SHP77 treated with DMSO at 0.1 percent for 48 hours (cell line): ENCODE measurements at places on chromosomes 16 and 17.

- DNase-seq, result no peak
Measured at GRCh38 chr16:29850998-29851397, 12.0 kb downstream of the CDIPT start.

GRCh38 chr17:82013772-82014321 lies 8.8 kb downstream of the CENPX start:
- DNase-seq, result no peak

DNA sequence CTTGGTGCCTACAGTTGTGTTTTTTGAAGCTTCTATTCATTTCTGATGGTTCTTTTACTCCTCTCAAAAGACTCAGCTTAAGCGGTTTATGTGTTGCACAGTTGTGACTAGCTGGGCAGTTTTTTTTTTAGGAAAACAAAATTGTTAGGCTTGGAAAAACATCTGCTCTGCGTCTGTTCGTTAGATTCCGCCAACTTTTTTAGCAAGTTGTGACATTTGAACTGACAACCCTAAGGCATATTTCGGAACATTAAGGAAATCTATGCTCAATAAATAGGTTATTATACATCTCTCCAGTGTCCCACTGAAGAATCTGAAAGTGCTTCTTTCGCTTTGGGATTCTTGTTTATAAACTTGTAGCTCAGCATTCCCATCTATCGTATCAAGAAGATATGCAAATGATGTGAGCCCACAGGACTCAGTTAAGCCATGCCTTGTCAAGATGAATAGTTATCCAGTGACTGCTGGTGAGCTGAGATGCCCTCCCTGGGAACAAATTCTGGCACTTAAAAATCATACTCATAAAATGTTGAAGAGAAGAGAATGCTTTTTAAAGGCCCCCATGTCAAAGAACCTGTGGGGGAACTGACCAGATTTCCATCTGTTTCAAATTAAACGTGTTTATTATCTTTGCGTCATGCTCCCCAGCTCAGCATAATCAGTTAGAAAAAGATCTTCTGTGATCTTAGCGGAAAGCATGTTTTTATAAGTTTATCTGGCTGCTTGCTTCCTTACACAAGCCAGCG lies 109.0 kb upstream of the FAM20A start:
- no peak for DNase-seq

DNA sequence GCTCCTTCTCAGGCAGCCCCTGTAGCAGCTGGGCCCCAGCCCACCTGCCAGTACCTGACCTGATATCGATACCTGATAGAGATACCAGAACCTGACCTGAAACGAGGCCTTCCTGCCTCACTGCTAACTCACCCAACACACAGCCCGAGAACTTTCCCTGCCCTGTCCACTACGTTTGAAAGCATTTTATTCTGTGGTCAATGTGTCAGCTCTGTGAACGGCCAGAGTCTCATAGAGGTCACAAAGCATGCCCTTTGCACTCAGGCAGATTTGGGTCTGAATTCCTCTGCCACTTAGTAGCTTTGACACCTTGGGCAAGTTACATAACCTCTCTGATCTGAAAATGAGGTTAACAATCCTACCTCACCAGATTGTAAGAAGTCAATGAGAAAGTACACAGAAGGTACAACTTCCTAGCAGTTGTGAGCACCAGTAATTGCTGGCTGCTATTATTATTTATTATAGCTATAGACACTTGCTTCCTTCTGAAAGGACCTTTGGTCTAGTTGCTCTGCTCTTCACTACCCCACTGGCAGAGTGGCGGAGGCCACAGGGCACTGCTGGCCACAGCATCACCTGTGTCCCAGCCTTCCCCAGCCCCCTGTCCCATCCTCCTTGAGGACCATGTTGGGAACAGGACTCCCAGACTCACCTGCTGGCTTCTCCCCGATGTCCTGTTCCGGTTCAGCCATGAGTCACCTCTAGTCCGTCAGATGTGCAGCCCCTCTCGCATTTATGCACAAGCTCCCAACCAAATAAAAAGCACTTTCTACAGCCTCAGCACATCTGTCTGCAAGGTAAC lies 895 bp downstream of the ANKRD40CL start:
- no peak for DNase-seq

DNA sequence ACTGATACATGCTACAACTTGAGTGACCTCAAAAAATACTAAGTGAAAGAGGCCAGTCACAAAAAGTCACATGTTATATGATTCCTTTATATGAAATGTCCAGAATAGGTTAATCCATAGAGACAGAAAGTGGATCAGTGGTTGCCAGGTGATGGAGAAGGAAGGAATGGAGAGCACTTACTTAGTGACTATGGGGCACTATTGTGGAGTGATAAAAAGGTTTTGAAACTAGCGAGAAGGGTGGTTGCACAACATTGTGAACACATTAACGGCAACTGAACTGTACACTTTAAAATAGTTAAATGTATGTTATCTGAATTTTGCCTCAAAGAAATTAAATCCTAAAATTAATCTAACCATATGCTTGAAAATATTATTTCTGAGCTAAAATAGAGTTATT lies 25.9 kb downstream of the AMFR start:
- DNase-seq, result no peak

- DNase-seq, result peak; percentile 33
Measured at GRCh38 chr16:88927010-88927409, 50.0 kb downstream of the CBFA2T3 start.

DNA sequence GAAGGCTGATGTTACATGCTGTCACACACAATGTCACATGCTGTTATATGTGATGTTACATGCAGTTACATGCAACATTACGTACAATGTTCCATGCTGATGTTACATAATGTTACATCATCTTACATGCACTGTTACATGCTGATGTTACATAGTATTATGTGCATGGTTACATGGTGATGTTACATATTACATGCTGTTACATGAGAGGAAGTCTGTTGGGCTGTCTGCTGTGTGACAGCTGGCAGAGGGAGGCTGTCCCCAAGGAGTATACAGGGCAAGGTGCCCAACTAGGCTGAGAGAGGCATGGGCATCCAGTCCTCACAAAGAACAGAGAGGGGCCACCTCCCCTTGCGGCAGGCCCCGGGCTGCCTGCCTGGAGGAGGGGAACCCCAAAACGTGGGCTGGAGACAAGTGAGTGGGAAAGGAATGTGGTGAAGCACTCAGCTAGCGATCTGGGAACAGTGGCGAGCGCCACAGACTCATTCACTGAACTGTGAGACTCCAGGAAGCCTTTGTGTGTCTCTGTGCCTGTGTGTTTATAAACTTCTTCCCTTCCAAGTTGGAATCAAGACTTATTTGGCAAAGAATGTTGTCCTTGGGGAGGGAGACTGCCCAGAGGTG lies 30.6 kb downstream of the TMEM92 start:
- no peak for DNase-seq

- DNase-seq, result no peak
Measured at GRCh38 chr16:84577034-84577803, 40.7 kb downstream of the COTL1 start.

DNA sequence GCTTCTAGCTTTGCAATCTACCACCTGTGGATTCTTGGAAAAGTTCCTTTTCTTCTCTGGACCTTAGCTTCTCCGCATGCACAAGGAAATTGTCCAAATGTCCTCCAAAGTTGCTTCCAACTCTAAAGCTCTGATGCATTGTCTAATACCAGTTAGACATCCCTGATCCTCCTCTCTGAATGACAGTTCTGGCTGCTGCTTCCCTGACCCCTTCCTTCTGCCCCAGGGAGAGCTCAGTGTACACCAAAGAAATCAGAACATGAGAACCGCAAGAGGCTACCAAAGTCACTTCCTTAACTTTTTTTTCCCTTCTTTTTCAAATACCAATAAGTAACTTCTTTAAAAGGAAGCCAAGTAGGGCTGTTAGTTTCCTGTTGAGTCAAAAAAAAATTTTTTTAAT lies 79.7 kb upstream of the CES5A start:
- DNase-seq, result no peak

DNA sequence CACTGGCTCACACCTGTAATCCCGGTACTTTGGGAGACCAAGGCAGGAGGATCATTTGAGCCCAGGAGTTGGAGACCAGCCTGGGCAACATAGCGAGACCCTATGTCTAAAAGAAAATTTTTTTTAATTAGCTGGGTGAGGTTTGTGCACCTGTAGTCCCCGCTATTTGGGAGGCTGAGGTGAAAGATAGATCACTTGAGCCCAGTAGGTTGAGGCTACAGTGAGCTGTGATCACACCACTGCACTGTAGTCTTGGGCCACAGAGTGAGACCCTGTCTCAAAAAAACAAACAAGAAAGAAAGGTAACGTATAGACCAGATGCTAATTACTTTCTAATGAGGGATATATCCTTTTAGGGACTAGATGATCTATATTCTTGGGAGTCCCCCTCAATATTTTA lies 8.1 kb downstream of the NOL11 start:
- no peak for DNase-seq

DNA sequence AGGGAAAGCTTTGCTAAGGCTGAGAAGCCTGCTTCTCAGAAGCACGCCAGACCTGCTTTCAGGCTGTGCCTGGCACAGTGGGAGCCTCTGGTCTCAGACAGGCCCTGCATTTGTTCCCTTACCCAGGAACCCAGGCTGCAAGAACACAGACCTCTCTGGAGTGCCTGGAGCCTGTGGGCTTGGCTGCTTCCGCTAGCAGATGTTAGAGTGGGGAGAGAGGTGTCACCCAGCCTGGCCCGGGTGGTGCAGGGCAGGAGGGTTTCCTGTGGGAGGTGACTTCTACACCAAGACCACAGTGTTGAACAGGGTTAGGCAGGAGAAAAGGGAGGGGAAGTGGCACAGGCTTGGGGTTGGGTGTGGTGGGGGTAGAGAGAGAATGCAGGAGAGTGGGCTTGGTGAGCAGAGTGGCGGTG lies 35.8 kb upstream of the ADGRG1 start:
- no peak for DNase-seq

GRCh38 chr16:55452996-55453395 lies 26.0 kb upstream of the MMP2 start:
- no peak for DNase-seq

DNA sequence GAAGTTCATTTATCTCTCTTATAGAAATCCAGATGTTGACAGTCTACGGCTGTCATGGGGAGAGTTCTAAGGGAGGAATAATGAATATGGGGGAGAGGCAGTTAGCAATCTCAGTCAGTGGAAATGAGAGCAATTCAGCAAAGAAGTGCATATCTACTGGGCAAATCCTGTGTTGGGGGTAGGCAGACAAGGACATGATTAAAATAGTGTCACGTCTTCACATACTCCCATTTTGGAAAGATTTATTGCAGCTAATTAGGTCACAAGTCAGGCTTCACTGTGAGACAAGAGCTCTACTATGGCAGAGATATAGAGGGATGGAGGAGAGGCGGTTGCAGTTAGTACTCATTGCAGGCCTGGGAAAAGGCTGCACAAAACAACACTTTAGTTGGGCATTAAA lies 29.8 kb downstream of the LRRC36 start:
- no peak for DNase-seq

DNA sequence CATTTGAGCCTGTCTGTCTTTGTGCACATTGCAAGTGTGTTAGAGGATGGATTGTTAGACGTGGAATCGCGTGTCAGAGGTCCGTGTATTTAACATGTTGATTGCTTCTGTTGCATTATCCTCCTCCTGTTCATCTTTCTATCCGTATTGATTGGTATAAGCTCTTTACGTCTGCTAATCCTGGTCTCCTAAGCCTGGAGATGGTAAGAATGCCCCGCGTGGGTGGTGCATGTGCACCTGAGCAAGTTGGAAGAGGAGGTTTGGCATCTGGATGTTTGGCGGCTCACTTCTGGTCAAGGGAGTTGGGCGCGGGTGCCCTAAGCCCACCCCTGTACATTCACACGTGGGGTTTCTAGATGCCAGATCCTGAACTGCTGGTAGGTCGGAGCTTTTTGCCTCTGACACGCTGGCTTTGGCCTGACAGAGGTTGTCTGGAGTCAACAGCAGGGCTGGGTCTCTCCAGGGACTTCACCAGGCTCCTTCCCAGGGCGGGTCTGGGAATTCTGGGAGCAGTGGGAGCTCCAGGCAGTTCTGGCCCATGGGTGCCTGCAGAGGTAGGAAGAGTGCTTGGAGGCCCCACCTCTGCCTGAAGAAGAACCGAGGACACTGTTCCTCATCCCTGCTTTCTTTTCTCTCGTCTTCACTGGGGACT lies 107.3 kb downstream of the OR1D5 start:
- DNase-seq, result no peak

DNA sequence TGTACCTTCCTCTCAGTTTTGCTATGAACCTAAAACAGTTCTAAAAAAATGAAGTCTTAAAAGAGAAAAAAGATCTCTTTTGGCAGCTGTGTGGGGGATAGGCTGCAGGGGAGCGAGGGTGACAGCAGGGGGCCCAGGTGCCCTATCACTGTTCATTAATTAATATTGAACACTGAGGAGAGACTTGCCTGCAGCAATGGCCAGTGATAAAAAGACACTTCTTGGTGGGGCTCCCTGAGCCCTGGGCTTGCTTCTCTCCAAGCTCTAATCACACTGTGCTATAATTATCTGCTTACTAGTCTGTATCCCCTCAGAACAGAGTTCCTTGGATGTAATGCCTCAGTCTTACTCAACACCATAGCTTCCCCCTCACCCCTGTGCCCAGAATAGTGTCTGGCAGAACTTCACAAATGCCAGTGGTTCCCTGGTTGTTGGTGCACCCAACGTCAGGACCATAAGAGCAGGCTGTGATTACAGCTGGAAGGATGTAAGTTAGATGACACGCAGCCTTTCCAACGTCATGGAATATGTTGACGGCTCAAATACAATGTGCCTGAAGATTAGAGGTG lies 52.0 kb upstream of the IRX6 start:
- DNase-seq, result no peak
